Thoracic aorta (tissue), 2 donors: ENCODE measurements at places on chromosomes 4 and X.

DNA sequence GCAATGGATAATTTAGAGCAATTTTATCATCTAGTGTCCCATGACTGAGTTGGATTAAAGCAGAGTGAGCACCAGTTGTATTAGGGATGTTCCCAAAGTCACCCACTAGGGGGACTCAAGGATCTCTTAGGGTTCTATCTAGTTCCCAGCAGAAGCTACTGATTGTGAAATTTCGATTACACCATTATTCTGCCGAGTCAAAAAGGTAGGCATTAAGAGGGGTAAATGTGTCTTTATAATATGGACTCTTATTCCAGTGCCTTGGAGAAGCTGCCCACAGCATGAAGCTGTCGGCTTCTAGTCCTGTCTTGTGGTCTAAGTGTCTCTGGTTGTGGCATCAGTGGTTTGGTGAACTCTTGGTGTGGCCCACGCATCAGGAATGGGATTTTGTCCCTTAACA, 53.3 kb downstream of the RGS12 start:
- H3K4me3 ChIP-seq, result no peak overlapping the region
- H3K4me1 ChIP-seq, result peaks cover 2% of the 10 kb centered on the region
- no peak overlapping the region for H3K27ac ChIP-seq
- no peaks in the 10 kb centered on the region for H3K27me3 ChIP-seq

DNA sequence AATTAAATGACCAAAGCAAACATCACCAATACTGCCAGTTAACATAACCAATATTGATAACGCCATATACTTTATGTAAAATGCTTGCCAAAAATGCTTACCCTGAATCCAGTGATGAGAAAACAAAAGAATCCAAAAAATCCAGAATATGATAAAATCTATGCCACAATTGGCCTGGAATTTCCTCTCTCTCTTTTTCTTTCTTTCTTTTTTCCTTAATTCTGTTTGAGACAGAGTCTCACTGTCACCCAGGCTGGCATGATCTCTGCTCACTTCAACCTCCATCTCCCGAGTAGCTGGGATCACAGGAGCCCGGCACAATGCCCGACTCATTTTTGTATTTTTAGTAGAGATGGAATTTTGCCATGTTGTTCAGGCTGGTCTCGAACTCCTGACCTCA, 9.8 kb upstream of the SLC7A11 start:
- no peaks in the 10 kb centered on the region for H3K36me3 ChIP-seq
- no peak overlapping the region for H3K4me3 ChIP-seq
- no peak overlapping the region for H3K27ac ChIP-seq
- DNase-seq, result no peak

DNA sequence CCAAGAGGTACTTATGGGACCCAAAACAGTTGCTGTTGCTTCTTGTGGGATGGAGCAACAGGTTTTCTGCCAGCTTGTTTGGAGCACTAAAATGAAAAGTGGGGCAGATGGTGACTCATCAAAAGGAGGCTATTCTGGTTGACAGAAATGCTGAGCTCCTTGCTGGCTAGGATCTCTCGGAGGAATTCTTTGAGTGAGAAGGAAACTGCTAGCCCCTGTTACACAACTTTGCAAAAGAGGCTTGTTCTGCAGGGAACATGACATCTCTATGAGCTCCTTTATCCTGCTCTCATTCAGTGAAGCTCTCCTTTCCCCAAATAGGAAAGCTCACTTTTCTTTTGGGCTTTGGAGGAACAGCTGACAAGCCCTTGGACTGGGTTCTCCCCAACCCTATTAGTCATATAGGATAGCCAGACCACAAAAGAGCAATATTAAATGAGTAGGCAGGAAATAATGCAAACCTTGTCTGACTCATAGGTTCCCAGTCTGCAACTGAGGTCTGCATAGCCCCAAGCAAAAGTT, 108.3 kb downstream of the CDS1 start:
- H3K27me3 ChIP-seq, result no peaks in the 10 kb centered on the region
- peaks cover 22% of the 10 kb centered on the region for H3K36me3 ChIP-seq
- H3K4me1 ChIP-seq, result peaks cover 11% of the 10 kb centered on the region
- no peak overlapping the region for H3K27ac ChIP-seq

GRCh38 chrX:155819525-155819924, 61.6 kb upstream of the VAMP7 start:
- no peaks in the 10 kb centered on the region for H3K27me3 ChIP-seq
- H3K36me3 ChIP-seq, result no peaks in the 10 kb centered on the region
- H3K27ac ChIP-seq, result no peak overlapping the region
- DNase-seq, result no peak
- no peaks in the 10 kb centered on the region for H3K4me1 ChIP-seq

- no peaks in the 10 kb centered on the region for H3K27me3 ChIP-seq
- H3K27ac ChIP-seq, result no peak overlapping the region
- H3K4me3 ChIP-seq, result no peak overlapping the region
- no peaks in the 10 kb centered on the region for H3K36me3 ChIP-seq
Measured at GRCh38 chrX:19739683-19740082, 147.7 kb downstream of the SH3KBP1 start.

DNA sequence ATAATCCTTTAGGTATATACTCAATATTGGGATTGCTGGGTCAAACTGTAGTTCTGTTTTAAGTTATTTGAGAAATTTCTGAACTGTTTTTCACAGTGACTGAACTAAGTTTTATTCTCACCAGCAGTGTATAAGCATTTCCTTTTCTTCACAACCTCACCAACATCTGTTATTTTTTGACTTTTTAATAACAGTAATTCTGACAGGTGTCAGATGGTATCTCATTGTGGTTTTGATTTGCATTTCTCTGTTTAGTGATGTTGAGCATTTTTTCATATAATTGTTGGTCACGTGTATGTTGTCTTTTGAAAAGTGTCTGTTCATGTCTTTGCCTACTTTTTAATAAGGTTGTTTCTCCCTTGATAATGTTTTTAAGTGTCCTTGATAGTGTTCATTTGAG, 112.6 kb downstream of the LINC00632 start:
- no peaks in the 10 kb centered on the region for H3K27me3 ChIP-seq
- no peaks in the 10 kb centered on the region for H3K4me1 ChIP-seq
- H3K36me3 ChIP-seq, result no peaks in the 10 kb centered on the region
- H3K27ac ChIP-seq, result no peak overlapping the region

DNA sequence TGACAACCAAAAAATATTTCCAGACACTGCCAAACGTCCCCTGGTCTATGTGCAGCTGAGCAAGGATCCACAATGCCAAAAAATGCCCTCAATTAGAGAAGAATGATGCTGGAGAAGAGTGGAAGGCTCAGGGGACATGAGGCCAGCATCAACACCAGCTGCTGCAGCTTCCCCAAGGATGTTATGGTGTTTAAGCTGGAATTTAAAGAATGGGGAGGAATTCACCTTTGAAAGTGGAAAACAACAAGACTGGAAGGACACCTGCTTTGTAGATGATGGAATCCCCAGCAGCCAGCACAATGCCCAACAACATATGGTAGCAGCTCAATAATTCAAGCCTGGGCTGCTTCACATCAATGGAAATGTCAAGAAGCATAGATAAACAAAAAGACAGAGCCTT, 20.3 kb upstream of the SMPX start:
- H3K27ac ChIP-seq, result no peak overlapping the region
- no peak for DNase-seq
- no peaks in the 10 kb centered on the region for H3K4me1 ChIP-seq
- H3K27me3 ChIP-seq, result no peaks in the 10 kb centered on the region
- H3K36me3 ChIP-seq, result no peaks in the 10 kb centered on the region

DNA sequence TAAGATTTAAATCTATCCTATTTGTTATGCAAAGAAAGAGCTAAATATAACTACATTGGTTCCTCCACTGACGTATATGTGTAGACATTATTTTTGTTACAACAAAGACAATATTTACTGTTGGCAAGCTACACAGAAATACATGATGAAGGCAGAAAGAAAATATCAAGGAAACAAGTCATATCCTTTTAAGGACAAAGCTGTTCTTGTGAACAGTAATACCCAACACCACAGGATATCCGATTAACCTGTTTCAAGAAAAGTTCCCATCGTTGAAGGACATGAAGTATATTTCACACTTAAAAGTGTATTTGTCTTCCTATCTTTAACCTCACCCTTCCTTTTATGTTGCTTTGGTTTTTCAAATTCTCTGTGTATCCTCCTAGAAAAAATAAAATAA, 235.8 kb upstream of the AADAT start:
- no peak overlapping the region for H3K4me3 ChIP-seq
- H3K27me3 ChIP-seq, result no peaks in the 10 kb centered on the region
- H3K4me1 ChIP-seq, result no peaks in the 10 kb centered on the region
- no peaks in the 10 kb centered on the region for H3K36me3 ChIP-seq
- H3K27ac ChIP-seq, result no peak overlapping the region
- no peak for DNase-seq

DNA sequence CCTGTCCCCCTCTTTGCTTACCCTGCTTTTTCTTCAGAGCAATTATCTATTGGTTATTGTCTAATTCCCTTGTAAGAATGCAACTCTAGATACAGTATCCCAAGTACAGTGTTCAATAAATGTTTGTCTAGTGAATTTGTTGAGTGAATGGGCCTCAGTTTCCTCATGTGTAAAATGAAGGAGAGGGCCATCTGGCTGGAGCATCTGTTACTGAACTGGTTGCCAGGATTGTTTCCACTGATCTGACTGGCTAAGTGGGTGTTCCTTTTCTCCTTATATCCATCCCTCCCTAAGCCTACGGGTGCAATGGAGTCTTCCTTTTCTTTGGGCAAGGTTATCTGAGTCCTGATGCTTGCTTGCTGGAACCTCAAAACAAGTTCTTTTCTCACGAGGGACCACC, 185.2 kb upstream of the RPS6KA3 start:
- H3K36me3 ChIP-seq, result no peaks in the 10 kb centered on the region
- no peak overlapping the region for H3K4me3 ChIP-seq
- no peak overlapping the region for H3K27ac ChIP-seq
- no peak for DNase-seq
- H3K27me3 ChIP-seq, result no peaks in the 10 kb centered on the region

DNA sequence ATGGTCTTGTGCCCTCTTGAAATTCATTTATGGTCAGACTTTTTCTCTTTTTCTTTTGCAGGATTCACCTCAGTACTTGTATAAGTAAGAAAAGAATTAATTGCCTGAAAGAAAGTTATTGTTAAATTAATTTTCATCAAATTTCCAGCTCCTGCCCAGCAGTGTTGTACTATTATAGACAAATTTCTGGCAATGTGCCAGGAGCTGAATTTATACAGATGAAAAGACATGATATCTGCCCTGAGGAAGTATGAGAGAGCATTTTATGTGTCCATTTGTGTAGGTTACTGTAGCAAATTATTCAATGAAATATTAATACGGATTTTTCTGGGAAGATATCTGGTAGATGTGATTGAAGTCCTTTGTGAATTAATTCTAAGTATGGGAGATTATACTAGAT, 2371.5 kb upstream of the TENM3 start:
- no peaks in the 10 kb centered on the region for H3K4me1 ChIP-seq
- no peak for DNase-seq
- no peak overlapping the region for H3K4me3 ChIP-seq
- no peaks in the 10 kb centered on the region for H3K27me3 ChIP-seq
- no peaks in the 10 kb centered on the region for H3K36me3 ChIP-seq
- H3K27ac ChIP-seq, result no peak overlapping the region

DNA sequence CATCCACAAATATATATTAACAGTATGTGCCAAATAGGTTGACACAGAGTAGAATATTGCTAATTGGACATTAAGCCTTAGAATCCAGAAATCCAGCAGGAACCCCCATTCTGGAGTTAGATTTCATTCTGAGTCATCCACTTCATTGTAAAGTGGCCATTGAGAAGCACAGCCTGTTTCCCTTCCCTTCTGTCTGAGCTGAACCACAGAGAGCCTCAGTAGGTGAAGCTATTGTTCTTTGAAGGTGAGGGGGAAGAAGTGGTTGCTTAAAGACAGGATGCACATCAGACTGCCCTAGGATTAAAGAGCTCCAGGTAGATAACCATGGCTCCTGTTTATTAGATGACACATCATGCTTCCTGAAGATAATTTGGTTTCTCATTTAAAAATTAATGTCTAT, 30.6 kb upstream of the MCF2 start:
- no peak for DNase-seq
- no peak overlapping the region for H3K27ac ChIP-seq
- no peaks in the 10 kb centered on the region for H3K4me1 ChIP-seq

DNA sequence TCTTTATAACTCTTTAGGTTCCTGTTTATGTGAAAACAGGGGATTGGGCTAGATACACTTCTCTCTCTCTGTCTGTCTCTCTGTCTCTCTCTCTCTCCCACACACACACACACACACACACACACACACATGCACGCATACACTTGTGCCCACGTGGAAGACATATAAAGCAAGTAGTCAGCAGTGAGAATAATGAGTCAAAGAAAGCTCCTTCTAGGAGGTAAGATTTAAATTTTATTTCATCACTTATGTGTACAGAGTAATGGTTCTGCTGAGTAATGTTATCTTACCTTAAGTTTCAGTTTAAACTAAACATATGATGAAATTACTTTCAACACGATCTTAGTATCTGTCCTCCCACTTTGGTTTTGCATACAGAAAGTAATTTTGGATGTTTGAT, 243.0 kb upstream of the TEX13A start:
- H3K27me3 ChIP-seq, result no peaks in the 10 kb centered on the region
- DNase-seq, result no peak
- no peaks in the 10 kb centered on the region for H3K4me1 ChIP-seq
- no peak overlapping the region for H3K27ac ChIP-seq

GRCh38 chrX:103211012-103211715, 3.7 kb upstream of the BEX4 start:
- H3K4me3 ChIP-seq, result no peak overlapping the region
- no peak for DNase-seq
- no peaks in the 10 kb centered on the region for H3K36me3 ChIP-seq

- no peaks in the 10 kb centered on the region for H3K36me3 ChIP-seq
- no peak for DNase-seq
- H3K27ac ChIP-seq, result no peak overlapping the region
- H3K4me1 ChIP-seq, result peaks cover 7% of the 10 kb centered on the region
Measured at GRCh38 chr4:124873361-124874171, 161.0 kb upstream of the ANKRD50 start.

DNA sequence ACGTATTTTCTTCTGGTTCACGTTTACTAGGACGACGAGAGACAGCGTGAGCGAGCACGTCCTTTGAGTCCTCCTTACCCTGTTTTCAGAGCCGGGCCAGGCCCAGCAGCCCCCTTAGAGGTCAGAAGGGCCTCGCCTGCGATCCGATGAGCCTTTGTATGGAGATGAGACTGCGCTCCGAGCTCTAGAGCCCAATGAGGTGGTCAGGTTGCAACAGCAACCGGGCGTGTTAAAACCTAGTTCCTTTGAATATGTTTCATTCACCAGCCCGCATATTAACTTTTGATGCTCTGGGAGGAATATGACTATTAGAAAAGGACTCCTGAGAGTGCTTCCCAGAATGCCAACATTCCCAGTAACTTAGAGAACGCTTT, 55.6 kb upstream of the TADA2B start:
- H3K4me3 ChIP-seq, result peak overlapping the region; percentile 84
- H3K27ac ChIP-seq, result peak overlapping the region; percentile 71
- peaks cover 21% of the 10 kb centered on the region for H3K4me1 ChIP-seq
- no peak for DNase-seq
- H3K27me3 ChIP-seq, result no peaks in the 10 kb centered on the region

DNA sequence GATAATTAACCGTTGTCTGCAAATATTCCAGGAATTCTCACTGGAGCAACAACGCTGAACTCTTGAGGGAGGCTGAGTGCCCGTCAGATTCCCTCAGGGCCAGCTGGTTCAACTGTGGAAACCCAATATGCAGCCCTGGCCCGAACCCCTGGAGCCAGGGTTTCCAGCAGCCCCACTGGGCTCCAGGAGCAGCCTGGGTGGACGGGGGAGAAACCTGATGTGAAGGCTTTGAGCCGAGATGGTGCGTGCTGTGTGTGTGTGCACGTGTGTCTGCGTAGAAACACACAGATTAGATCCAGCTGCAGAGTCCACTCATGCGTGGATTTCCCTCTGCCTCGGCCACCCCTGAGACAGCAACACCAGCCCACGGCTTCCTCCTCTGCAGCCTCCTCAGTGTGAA, 19.4 kb upstream of the SLC25A6 start:
- no peak for DNase-seq
- no peak overlapping the region for H3K4me3 ChIP-seq
- peaks cover 44% of the 10 kb centered on the region for H3K36me3 ChIP-seq
- no peak overlapping the region for H3K27ac ChIP-seq
- H3K4me1 ChIP-seq, result no peaks in the 10 kb centered on the region
